ENCODE measurements at places on chromosomes 13 and 19. TPM values are rescaled to one million over a fixed set of nuclear protein-coding genes. Genes with fewer than 3 reads are reported as not detected.

CGB3 gene
- not detected for total RNA-seq

RNF113B gene
- not detected for total RNA-seq

KLK10 gene
- total RNA-seq, result not detected

PRRG2 gene
- 0.82 TPM for total RNA-seq

PEG3 gene
- 0.33 TPM for total RNA-seq

DNA sequence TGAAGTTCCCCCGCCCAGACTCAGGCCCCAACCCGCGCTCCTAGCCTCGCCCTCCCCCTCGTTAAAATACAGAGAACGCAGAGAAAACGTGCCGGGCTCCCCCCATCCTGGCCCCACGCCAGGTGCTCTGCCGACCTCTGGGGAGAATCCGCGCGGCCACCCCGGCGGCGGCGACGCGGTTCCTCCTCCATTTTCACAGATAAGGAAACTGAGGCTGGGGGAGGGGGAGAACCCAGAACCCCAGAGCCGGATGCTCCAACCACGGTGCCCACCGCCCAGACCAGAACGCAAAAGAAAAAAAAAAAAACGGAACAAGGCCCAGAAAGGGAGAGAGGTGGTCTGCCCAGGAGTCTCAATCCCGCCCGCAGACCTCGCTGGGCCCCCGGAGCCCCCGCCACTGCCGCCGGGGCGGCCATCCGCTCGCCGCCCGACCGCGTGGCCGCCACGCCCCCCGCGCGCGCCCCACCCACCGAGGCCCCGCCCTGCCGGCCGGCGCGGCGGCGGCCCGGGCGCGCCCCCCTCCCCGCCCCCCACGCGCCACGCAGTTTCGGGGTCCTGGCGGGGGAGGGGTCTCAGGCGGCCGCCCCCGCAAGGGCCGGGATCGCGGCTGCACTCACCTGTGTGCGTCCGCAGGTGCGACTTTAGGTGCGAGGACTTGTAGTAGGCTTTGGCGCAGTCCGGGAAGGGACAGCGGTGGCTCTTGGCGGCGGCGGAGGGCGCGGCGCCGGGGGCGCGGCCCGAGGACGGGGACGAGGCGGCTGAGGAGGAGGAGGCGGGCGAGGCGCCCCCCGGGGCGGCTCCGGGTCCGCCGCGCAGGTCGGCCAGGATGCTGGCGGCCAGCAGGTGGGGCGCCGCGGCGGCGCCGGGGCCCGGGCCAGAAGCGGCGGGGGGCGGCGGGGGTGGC is 703 bp downstream of the KLF16 start:
- DNase-seq, result no peak

GRCh38 chr19:35249848-35250711 is 1.3 kb downstream of the LSR start:
- no peak for DNase-seq

GRCh38 chr13:25725104-25725503 is 326.7 kb downstream of the SHISA2 start:
- no peak for DNase-seq

DNA sequence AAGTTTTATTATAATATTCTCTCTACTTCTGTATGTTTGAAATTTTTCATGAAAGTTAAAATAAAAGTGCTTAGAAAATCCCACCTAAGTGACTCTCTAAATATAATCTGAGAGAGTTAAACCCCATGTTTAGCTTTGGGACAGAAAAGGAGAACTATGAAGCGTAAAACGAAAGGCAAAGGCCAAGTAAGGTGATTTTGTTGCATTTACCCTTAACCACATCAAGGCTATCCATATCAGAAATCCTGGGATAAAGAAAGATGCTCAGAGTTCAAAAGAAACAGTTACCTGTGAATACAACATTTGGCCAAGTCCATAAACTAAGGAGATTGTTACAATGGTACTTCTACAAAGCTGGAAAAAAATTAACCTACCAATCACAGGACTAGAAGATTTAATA is 31.3 kb downstream of the UBL3 start:
- DNase-seq, result no peak

DNA sequence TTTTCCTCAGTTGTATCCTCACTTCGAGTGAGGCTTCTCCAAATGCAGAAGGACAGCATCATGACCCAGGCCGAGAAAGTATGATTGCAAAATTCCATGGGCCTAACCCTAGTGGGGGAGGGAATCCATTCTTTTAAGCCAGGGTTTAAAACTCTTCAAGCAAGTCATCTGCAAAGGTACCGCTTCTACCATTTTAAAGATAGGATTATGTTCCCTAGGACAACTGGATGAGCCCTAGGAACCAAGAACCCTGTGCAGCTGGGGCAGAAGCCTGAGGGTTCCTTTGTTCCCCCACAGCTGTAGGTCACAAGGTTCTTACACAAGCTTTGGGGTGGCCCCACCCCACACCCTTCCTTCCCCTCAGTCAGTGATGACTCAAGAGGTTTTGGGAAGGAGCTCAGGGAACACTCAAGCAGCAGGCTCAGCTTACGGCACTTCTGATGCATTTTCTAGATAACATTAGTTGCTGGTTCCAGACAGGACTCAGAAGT is 13.5 kb downstream of the ARL11 start:
- DNase-seq, result no peak

DNA sequence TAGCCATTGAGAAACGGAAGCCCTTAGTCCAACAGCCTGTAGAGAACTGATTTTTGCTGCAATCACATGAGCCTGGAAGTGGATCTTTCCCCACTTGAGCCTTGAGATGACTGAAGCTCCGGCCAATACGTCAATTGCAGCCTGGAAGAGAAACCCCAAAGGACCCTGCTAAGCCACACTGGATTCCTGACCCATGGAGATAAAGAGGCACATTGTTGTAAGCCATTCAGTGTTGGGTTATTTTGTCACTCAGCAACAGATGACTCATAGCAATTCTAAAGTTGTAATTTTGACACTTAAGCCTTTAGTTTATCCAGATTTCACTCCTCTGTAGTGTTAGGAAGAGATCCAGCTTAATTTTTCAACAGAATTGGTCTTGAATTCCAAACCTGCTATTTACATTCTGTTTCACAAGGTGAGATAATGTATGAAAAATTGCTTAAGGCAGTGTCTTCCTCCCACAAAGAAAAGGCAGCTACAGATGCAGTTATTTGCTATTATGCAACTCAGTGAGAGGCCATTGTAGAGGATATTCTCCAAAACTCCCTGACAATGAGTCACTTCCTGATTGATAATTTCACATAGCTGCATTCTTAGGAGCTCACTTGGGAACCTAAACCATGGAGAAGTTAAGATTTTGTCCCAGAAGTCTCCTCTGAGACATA is 59.4 kb upstream of the TSHZ3 start:
- no peak for DNase-seq

GRCh38 chr13:29143847-29144246 is 323.7 kb downstream of the MTUS2 start:
- no peak for DNase-seq

DNA sequence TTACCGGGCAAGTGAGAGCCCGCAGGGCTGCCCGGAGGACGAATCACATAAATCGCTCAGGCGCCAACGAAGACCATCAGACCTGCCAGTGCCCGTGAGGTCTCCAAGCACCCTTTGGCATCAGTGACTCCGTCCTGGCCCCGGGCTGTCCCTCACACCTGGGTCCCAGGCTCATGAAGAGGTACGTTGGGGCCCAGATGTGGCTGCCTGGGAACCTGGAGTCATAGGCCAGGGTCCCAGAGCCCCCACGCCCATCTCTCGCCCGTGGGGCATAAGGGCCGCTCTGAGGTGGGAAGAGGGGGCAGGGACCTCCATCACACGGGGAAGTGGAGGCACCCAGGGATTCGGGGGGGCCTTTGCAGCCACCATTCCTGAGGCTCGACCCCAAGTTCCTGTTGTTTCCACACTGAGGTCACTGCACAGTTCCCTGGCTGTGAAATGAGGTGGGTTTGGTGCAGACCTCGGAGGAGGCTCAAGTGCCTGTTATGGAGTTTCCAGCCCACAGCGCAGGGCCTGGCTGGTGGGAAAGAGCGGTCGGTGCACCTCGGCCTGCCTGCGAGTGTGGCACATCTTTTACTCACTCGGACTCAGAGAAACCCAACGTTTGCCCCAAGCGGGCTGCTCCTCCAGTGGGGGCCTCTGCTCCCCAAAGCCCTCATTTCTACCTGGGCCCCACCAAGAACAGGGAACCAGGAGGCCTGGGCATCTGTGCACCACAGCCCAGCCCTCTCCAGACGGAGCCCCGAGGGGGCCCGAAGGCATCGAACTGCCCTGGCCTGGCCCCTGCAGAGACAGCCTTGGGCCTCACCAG is 35.9 kb upstream of the C13orf46 start:
- no peak for DNase-seq

DNA sequence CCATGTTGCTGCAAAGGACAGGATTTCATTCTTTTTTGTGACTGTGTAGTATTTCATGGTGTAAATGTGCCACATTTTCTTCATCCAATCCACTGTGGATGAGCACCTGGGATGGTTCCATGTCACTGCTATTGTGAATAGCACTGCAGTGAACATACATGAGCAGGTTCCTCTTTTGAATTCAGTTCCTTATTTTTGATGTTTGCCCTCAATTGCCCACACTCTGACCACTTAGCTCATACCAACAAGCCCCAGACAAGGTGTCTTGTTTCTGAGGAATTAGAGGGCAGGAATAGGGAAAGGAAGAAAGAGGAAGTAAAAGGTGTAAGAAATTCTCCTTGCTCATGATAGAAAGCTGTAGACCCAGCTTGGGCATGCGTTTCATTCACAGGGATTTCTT is 244.2 kb upstream of the ZNF507 start:
- DNase-seq, result no peak

DNA sequence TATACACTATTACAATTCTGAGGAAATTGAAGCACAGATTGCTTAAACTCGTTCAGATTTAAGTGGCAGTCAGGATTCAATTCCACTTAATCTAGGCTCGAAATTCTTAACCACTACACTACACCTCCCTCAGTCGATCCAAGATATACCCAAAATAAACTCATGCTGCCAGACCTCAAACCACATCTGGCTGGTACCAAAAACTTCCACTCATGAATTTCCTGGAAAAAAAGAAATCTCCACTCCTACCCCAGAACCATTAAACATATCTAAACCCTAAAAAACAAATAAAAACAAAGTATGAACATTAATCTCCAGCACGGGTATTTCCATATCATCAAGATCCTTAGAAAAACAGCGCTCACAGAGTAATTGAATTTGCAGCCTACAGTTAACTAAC is 1.1 kb downstream of the ZFP30 start:
- DNase-seq, result no peak

DNA sequence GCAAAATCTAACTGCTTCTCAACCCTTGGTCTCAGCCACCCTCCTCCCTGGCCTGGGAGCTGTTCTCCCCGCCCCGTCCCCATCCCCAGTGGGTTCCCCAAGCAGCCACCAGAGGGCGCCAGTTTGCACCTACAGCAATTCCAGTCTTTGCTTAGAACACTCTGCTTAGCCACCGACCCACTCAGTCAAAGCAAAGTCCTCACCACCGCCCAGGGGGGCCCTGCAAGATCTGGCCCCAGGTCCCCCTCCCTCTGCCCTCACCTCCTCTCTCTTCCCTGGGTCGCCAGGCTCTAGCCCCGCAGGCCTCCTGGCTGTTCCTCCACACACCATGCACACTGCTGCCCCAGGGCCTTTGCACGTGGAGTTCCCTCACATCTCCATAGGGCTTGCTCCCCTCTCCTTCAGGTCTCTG is 12.4 kb downstream of the TMEM143 start:
- DNase-seq, result no peak
